Naive B cell (primary cell): ENCODE measurements at places on chromosomes 6 and 20. TPM values are rescaled to one million over a fixed set of nuclear protein-coding genes. Genes with fewer than 3 reads are reported as not detected.

GRCh38 chr6:133208183-133208755 lies 32.9 kb upstream of the EYA4 start:
- peaks cover 10% of the 10 kb centered on the region for H3K27me3 ChIP-seq
- DNase-seq, result no peak
- no peak overlapping the region for H3K4me3 ChIP-seq
- H3K4me1 ChIP-seq, result no peaks in the 10 kb centered on the region
- no peak overlapping the region for H3K27ac ChIP-seq

DNA sequence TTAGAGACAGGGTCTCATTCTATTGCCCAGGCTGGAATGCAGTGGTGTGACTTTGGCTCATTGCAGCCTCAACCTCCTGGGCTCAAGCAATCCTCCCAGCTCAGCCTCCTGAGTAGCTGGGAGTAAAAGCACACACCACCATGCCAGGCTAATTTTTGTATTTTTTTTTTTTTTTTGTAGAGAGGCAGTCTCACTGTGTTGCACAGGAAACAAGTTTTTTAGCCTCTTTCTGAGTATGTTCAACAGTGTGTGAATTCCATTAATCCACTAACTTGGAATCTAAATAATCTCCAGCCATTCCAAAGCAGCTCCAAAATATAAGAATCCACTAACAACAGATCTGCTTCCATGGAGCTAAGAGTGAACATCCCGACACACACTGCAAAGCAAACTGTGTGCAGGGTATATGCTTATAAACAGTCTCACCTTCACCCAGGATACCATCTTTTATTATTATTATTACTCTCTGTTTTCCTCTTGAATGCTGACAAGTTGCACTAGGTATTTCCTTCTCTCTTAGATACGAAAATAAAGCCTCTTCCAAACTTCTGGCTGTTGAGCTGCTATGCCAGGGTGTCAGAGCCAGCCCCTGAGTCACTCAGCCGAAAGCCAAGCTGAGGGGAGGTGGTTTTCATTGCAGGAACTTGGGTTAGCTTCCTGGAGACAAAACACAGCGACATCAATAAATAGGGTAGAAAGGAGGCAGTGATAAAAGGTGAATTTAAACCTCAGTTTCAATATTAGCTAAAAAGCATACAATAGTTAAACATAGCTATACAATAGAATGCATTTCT lies 264.9 kb downstream of the HIVEP2 start:
- peaks cover 10% of the 10 kb centered on the region for H3K27me3 ChIP-seq
- peak overlapping the region; percentile 75 for H3K27ac ChIP-seq
- no peaks in the 10 kb centered on the region for H3K36me3 ChIP-seq
- H3K4me1 ChIP-seq, result no peaks in the 10 kb centered on the region
- H3K4me3 ChIP-seq, result no peak overlapping the region

DNA sequence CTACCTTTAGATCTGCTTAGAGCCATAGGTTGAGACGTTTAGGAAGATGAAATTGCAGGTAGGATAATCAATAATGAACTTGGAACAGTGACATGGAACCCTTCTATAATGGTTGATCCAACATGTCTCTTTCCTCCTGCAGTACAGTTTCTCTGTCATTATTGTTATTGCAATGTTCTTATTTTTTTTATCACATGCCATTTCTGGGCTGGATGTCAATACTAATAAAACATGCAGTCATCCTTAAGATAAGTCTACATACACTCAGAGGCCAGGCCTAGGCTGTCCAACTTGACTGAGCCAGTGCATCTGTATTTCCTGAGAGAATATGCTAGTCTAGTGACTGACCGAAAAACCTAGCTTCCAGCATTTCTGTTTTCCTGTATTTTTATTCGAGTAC lies 75.3 kb upstream of the THEMIS start:
- H3K27me3 ChIP-seq, result no peaks in the 10 kb centered on the region
- H3K36me3 ChIP-seq, result peaks cover 42% of the 10 kb centered on the region
- H3K4me3 ChIP-seq, result no peak overlapping the region
- no peak for DNase-seq
- H3K4me1 ChIP-seq, result peaks cover 11% of the 10 kb centered on the region
- H3K27ac ChIP-seq, result no peak overlapping the region

- no peak overlapping the region for H3K4me3 ChIP-seq
- DNase-seq, result no peak
- peaks cover 18% of the 10 kb centered on the region for H3K36me3 ChIP-seq
- no peaks in the 10 kb centered on the region for H3K27me3 ChIP-seq
Observed at GRCh38 chr6:20746024-20746423, 211.8 kb downstream of the CDKAL1 start.

DNA sequence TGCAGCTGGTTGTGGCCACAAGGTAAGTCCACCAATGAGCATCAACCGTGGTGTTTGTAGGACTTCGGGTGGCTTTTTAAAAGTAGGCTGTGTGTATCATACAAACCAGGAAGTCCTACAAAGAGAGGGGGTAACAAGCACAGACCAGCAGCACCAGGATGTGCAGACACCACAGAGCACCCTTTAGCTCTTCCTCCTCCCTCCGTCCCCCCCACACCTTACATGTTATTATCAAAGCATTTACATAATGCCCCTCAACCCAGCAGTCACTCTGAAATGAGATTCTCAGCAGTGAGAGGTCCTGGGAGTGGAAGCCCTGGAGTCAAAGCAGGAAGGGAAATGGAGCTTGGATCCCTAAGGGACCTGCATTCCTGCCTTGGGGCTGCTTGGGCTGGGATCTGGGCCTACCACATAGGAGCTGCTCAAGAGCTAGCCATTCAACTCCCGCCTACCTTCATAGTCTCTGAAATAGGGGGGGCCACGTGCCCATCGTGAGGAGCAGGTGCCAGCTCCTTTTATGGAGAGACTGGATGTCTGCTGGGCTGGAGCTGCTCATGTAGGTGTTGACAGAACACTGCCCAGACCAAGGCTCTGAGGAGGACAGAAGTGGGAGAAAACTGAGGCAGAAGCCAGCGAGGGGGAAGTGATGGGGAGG lies 90.6 kb downstream of the PSMB1 start:
- H3K27me3 ChIP-seq, result peaks cover 4% of the 10 kb centered on the region
- H3K27ac ChIP-seq, result no peak overlapping the region
- no peak for DNase-seq
- no peaks in the 10 kb centered on the region for H3K36me3 ChIP-seq

- H3K4me1 ChIP-seq, result peaks cover 8% of the 10 kb centered on the region
- DNase-seq, result no peak
- H3K36me3 ChIP-seq, result no peaks in the 10 kb centered on the region
- H3K4me3 ChIP-seq, result no peak overlapping the region
Observed at GRCh38 chr6:108758884-108759283, 89.3 kb upstream of the ARMC2 start.

DNA sequence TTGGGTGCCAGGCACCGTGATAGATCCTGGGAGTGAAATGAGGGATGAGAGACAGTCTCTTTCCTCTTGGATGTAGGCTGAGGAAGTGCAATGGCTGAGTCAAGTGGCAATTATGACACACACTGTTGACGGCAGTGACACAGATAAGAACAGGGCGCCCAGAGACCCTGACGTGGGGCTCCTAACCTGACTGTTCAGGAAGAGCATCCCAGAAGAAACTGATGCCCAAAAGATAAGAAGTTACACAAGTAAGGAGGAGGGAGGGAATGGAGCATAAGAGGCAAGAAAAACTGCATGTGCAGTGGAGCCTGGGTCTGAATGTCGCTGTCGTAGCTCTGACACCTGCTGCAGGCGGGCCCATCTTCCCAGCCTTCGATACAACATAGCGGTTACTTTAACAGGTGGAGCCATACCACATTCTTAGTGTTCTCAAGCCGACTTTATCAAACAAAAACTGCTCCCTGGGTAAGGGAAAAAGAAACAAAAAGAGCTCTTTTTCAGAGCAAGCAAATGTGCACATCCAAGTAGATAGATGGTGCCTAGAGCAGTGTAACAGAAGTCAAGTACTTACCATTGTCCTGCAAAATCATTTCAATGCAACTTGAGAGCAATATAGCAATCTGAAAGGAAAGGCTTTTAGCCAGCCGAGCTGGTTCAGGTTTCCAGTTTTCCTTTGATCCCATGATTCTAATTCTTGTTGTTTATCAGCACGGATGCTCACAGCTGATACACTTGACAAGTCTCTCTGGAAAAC lies 463.9 kb upstream of the JARID2 start:
- H3K27ac ChIP-seq, result no peak overlapping the region
- no peak for DNase-seq
- peaks cover 2% of the 10 kb centered on the region for H3K27me3 ChIP-seq
- no peaks in the 10 kb centered on the region for H3K36me3 ChIP-seq
- peaks cover 23% of the 10 kb centered on the region for H3K4me1 ChIP-seq
- H3K4me3 ChIP-seq, result peak overlapping the region; percentile 34

DNA sequence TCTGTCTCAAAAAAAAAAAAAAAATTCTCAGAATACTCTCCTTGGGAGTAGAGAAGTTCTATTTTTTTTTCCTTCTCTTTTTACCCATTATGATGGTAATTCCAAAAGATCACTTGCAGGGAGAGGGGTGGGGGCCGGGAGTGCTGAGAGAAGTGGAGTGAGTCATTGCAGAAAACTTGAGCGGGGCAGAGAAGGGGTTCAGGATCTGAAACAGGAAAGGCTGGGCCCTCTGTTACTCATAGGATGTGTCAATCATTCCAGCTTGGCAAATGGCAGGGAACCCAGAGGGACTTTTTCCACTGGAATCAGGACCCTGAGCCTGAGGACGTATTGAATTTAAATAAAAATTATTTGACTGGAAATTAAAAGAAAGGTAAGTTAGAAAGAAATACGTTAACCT lies 111.4 kb upstream of the ARMC2 start:
- H3K27me3 ChIP-seq, result peaks cover 27% of the 10 kb centered on the region
- H3K36me3 ChIP-seq, result no peaks in the 10 kb centered on the region
- DNase-seq, result no peak
- peaks cover 8% of the 10 kb centered on the region for H3K4me1 ChIP-seq

BRPF3 gene
- polyA plus RNA-seq, result 8.6 TPM

RNF182 gene
- polyA plus RNA-seq, result not detected

ZBP1 gene
- 13.9 TPM for polyA plus RNA-seq

PPARD gene
- polyA plus RNA-seq, result 13.9 TPM
